ENCODE measurements at places on chromosomes 2 and 18. TPM values are rescaled to one million over a fixed set of nuclear protein-coding genes. Genes with fewer than 3 reads are reported as not detected.

WNT6 gene
- 1.4 TPM for total RNA-seq

ANXA4 gene
- 81.3 TPM for total RNA-seq

IL18RAP gene
- not detected for total RNA-seq

REG1A gene
- 1.5 TPM for total RNA-seq

ABCG5 gene
- not detected for total RNA-seq

RESP18 gene
- total RNA-seq, result not detected

FAM110C gene
- total RNA-seq, result 10.7 TPM

SFTPB gene
- total RNA-seq, result not detected

ICOS gene
- 0.47 TPM for total RNA-seq

ATOH8 gene
- 29.4 TPM for total RNA-seq

LAMA1 gene
- 3.2 TPM for total RNA-seq

PER2 gene
- 98.7 TPM for total RNA-seq

MYL12B gene
- 311 TPM for total RNA-seq

PSME4 gene
- total RNA-seq, result 40.7 TPM

ATP6V1B1 gene
- 66.9 TPM for total RNA-seq

CKAP2L gene
- total RNA-seq, result 9.1 TPM

ARHGAP25 gene
- total RNA-seq, result 10.9 TPM

MBP gene
- total RNA-seq, result 84.9 TPM

IL1B gene
- 1.2 TPM for total RNA-seq

C2orf72 gene
- total RNA-seq, result 7.1 TPM

UGT1A8 gene
- total RNA-seq, result not detected

SERPINB3 gene
- 1.5 TPM for total RNA-seq

ATP6V1C2 gene
- 175 TPM for total RNA-seq

NEU2 gene
- 19.9 TPM for total RNA-seq

IL1RN gene
- total RNA-seq, result 147 TPM

PTPRN gene
- total RNA-seq, result not detected

PMAIP1 gene
- total RNA-seq, result 22.5 TPM

TXNDC2 gene
- total RNA-seq, result not detected

DLX1 gene
- total RNA-seq, result 1.6 TPM

SIX3 gene
- total RNA-seq, result not detected

TMEM37 gene
- 8.9 TPM for total RNA-seq

NTSR2 gene
- total RNA-seq, result not detected

SCYGR6 gene
- not detected for total RNA-seq

FOXD4L1 gene
- total RNA-seq, result not detected

KIF5C gene
- 1.3 TPM for total RNA-seq

CXCR4 gene
- total RNA-seq, result 6.8 TPM

CHST9 gene
- 0.39 TPM for total RNA-seq

CRYGD gene
- not detected for total RNA-seq

CREG2 gene
- not detected for total RNA-seq

C2orf66 gene
- total RNA-seq, result not detected

PLEK gene
- 1.1 TPM for total RNA-seq

RIT2 gene
- not detected for total RNA-seq

DYTN gene
- total RNA-seq, result not detected

MAIP1 gene
- 25.8 TPM for total RNA-seq

UCN gene
- total RNA-seq, result not detected

SPP2 gene
- not detected for total RNA-seq

RTP5 gene
- total RNA-seq, result not detected

CRYBA2 gene
- not detected for total RNA-seq

GPR35 gene
- total RNA-seq, result 1.4 TPM

IKZF2 gene
- 95.3 TPM for total RNA-seq

MAL gene
- 29.4 TPM for total RNA-seq

Data from suprapubic skin (tissue), 4 donors.